Cardiac muscle cell (in vitro differentiated cells and primary cell): ENCODE measurements at places on chromosomes 16 and 17.

DNA sequence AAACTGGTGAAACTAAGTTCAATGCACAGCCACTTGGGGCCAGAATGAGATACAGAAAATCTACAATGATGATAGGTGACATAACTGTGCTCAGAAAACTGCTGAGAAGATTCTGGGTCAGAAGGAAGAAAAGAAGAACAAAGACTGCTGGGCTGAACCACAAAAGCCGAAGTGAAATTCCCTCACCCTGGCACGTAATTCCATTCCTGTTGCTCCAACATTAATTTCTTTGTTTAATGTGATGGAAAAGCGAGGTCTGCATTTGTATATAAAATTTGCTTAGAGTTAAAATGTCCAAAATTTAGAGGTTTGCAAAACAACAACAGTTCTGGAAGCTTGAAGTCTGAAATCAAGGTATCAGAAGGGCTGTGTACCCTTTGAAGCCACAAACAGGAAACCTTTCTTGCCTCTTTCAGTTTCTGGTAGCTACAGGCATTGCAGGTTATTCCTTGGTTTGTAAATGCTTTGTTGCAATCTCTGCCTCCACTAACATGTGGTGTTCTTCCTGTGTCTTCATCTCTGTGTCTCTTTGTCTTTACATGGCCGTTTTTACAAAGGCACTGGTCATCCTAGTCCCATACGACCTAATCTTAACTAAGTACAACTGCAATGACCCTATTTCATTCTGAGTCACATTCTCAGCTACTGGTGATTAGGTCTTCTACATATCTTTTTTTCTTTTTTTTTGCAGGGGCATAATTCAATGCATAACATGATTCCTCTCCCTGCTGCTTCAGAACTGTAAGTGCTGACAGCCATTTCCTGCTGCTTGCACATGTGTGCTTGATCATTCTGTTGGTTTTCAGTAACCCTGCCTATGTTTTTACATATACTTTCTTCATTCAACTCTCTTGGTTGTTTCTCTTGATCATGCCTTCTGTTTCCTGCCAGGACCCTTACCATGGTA, 603.0 kb upstream of the CDH8 start:
- no peak for DNase-seq

- DNase-seq = no peak
These were observed 41.5 kb downstream of the CPNE2 start for GRCh38 chr16:57133886-57134285.

- peak; percentile 66 for DNase-seq
These were observed at the start of gene VWA3A for GRCh38 chr16:22092143-22092933. Gene VWA3A, plus strand, starts transcription at chr16:22092541. Its CDS starts 97 bp downstream, at chr16:22092638.

GRCh38 chr17:71188811-71189492, 931.9 kb upstream of the SOX9 start:
- peak; percentile 84 for DNase-seq

DNA sequence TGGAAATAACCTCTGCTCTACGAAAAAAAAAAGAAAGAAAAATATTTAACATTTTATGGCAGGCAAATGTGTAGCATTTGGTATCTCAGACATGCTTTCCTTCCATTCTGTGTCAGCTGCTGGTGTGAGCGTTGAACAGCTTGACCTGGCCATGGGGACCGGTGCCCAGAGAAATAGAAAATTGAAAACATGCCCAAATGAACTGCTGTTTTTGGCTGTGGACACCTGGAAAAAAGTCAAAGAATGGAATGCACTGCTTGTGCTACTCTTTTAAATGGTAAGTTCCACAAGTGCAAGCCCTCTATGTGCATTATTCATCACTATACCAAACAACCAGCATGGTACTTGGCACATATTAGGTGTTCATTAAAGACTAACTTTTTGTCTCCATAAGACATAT, 127.2 kb downstream of the CDH8 start:
- no peak for DNase-seq

DNA sequence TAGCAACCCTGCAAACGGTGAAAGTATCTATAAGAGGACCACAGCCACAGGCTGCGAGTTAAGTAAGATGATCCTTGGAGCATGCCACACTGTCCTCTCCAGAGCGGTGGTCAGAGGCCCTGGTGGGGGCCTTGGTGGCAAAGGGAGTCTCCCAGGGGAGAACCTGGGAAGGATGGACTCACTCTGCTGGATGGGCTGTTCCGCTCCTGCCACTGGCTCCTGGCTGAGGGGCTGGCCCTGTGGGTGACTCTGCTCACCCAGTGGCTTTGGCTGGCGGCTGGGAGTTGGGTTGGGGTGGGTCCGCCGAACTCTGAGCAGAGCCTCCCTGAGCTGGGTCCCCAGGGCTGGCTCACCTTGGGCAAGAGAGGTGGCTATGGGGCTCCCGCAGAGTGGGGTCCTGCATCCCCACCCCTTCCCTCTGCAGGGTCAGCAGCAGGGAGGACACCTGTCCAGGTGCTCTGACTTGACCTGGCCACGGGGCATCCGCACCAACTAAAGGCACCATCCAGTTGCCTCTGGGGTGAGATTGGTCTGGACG, 7.3 kb downstream of the CDK5R1 start:
- no peak for DNase-seq

- DNase-seq = no peak
These were observed 4.8 kb downstream of the SRCIN1 start for GRCh38 chr17:38600906-38601305.

GRCh38 chr17:65064452-65065019, 8.0 kb upstream of the GNA13 start:
- DNase-seq = no peak

- DNase-seq = no peak
These were observed 191.0 kb downstream of the TANC2 start for GRCh38 chr17:63156986-63157385.

- no peak for DNase-seq
These were observed 64.3 kb downstream of the IGF2BP1 start for GRCh38 chr17:49061524-49061943.

DNA sequence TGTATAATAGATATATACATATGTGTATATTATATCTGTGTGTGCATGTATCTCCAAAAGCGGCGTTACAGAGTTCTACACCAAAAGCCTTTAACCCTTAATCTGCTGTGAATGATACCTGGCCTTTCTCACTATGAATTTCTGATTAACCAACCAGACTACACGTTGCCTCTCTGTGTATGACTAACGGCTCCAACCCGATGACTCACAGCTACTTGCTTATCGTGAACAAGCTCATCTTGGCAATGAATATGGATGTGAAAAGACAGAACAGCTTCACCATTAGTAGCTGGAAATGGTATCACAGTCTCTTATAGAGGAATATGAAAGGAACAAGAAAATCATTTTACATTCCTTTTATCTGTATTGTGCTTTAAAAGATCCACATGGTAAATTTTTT, 23.8 kb upstream of the ARHGAP44 start:
- peak; percentile 90 for DNase-seq

DNA sequence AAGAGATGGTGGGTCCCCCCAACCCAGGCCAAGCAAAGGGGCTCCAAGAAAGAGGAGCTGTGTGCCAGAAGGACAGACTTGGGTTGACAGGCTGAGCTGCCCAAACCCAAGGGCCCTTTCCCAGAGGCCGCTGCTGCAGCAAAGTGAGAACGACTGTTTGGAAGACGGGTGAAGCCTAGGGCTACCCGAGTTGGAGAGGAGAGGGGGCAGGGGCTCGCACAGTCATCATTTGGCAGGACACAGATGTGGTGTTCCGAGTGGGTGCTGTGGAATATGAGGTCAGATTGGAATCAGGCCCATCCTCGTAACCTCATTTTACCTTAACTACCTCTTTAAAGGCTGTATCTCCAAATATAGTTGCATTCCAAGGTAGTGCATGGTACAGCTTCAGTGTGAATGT, 5.3 kb upstream of the MFAP4 start:
- DNase-seq = no peak

DNA sequence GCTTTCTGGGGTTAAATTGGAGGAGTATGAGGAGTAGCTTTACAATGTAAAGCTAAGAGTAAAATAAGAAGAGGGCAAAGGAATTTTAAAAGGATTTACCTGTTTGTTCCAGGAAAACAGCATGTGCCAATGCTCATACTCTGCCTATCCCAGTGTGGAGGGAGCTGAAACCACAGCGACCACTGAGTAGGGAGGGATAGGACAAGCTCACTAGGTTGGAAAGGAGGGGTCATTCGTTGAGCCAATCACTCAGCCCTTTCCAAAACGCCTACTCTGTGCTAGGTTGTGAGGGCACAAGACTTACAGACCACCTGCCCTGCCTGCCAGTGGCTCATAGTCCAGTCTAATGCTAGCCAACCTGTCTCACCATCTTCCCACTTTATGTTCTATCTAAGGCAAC, 1.1 kb upstream of the DNAJC7 start:
- DNase-seq = no peak

DNA sequence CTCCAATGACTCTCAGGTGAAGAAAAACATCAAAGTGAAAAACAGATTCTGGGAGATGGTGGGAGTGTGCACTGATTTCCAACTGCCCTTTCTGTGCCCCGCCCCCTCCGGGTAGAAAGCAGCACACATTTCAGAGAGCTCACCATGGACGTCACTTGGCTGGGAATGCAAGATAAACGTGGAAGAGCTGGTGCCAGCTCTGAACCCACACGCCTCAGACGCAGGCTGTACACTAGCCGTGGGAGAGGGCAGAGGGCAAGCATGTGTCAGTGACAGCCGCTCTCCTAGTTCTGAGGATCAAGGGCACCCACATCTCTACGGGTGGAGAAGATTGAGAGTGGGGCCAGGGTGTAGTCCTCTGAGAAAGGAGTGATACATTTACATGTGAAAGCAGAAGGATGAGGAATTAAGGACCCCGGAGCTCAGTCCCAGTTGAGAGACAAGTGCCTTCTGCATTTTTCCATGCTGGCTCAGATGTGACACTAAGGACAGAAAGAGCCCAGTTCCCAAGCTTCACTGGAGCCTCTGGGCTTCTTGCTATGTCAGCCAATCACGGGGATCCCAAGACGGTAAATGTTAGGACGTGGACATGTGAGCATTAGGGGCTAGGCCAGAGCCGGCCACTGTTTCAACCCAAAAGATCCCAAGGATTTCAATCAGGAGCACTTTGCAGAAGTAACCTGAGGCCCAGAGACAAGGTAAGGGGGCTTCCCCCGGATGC, 101.3 kb downstream of the ZFHX3 start:
- DNase-seq = no peak
